ENCODE measurements at places on chromosomes 13 and 19.

DNA sequence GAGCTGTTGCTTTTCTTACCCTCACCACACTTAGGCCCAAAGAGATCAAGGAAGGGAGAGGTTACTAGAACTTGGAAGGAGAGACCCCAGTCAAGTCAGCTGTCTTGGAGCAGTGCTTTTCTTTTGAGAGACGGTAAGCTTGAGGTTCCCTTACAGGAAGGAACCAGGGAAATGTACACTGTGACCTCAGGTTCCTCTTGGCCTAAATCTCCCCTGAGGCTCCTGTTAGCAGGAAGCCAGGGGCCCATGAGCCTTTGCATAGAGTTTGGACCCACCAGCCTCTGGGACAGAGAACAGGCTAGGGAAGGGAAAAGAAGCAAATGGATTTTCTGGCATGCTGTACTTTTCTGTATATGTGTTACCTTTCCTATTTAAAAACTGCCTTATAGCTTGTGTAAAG is 5.9 kb upstream of the GPR18 start:
- no peak for DNase-seq
- peaks cover 9% of the 10 kb centered on the region for H3K36me3 ChIP-seq
- no peaks in the 10 kb centered on the region for H3K27me3 ChIP-seq
- peaks cover 2% of the 10 kb centered on the region for H3K4me1 ChIP-seq
- H3K27ac ChIP-seq = no peak overlapping the region
- no peak overlapping the region for H3K4me3 ChIP-seq

GRCh38 chr13:49450105-49450819 is 6.2 kb downstream of the SETDB2 start:
- no peak for DNase-seq
- no peak overlapping the region for H3K27ac ChIP-seq
- no peaks in the 10 kb centered on the region for H3K27me3 ChIP-seq

GRCh38 chr19:16095071-16095571 is 16.6 kb upstream of the RAB8A start:
- no peaks in the 10 kb centered on the region for H3K27me3 ChIP-seq
- H3K36me3 ChIP-seq = peaks cover 88% of the 10 kb centered on the region
- no peak overlapping the region for H3K27ac ChIP-seq
- H3K4me1 ChIP-seq = peaks cover 9% of the 10 kb centered on the region

GRCh38 chr19:37997911-37998344 is 90.9 kb downstream of the SIPA1L3 start:
- no peak overlapping the region for H3K27ac ChIP-seq
- H3K36me3 ChIP-seq = no peaks in the 10 kb centered on the region
- H3K4me3 ChIP-seq = no peak overlapping the region

DNA sequence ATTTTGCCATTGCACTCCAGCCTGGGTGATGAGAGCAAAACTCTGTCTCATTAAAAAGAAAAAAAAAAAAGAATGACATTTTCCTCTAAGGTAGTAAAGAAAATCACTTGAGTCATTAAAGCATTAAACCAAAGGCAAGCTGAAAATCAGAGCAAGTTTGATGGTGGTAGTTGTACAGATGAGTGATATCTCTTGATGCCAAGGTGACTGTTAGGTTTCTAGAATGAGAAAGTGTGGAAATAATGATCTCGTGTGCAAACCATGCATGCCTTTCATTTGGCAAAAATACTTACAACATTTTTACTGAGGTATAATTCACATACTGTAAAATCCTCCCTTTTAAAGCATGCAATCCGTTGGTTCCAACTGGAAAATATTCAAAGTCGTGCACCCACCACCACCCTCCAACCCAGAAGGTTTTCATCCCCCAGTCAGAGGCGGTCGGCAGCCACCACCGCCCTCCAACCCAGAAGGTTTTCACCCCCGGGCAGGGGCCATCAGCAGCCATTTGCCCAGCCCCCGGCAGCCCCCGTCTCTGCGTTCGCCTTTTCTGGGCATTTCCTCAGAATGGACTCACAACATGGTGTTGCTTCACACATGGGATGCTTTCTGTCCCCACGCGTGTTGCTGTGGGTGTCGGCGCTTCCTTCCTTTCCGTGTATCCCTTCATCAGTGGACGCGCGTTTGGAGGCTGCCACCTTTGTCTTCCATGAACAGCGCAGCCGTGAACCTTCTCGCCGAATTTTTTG is 90.2 kb downstream of the ATP11A start:
- no peak overlapping the region for H3K4me3 ChIP-seq
- H3K27ac ChIP-seq = no peak overlapping the region
- peaks cover 3% of the 10 kb centered on the region for H3K36me3 ChIP-seq

DNA sequence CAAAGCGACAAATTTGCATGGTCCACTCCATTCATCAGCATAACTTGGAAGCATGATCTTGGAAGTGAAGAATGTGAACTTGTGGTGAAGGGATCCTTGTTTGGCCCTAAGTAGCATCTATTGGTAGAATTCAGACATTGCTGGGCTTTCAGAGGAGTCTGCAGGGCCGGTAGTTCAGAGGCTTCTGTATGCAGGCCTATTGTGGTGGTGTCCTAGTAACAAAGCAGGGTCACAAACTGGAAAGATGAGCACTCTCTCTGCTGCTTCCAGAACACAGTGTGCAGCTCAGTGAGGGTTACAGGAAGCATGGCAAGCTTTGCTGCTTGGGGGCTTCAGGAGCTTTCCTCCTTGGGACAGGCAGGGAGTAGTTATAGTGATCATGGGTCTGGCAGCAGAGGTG is 206.0 kb downstream of the TDRD3 start:
- H3K36me3 ChIP-seq = no peaks in the 10 kb centered on the region
- no peaks in the 10 kb centered on the region for H3K4me1 ChIP-seq
- H3K4me3 ChIP-seq = no peak overlapping the region
- H3K27me3 ChIP-seq = no peaks in the 10 kb centered on the region

DNA sequence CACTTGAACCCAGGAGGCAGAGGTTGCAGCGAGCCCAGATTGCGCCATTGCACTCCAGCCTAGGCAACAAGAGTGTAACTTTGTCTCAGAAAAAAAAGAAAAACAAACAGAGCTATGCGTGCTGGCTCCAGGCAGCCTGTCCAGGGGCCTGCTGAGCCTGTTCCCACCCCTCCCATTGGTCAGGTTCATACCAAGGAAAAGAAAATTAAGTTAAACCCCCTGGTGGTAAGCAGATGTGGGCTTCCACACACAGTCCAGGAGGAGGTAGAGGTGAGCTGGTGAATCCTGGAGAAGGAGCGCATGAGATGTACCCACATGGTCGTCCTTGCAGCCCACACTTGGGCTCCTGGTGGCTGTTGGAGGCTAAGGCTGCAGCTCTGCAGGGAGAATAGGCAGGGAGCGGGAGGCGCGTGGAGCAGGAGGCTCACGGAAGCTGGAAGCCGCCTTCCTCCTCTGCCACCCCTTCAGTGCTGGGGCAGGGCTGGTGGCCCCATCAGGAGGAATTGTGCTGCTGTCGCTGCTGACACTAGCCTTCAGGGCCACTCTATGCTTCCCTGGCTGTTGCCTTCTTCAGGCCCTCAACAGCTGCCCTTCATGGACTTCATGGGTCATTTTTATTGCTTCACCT is 10.5 kb upstream of the CHAMP1 start:
- DNase-seq = no peak
- H3K27ac ChIP-seq = no peak overlapping the region
- peaks cover 72% of the 10 kb centered on the region for H3K36me3 ChIP-seq

- H3K27ac ChIP-seq = no peak overlapping the region
- DNase-seq = no peak
- H3K36me3 ChIP-seq = no peaks in the 10 kb centered on the region
- H3K4me1 ChIP-seq = no peaks in the 10 kb centered on the region
- no peaks in the 10 kb centered on the region for H3K27me3 ChIP-seq
Observed at GRCh38 chr19:8731428-8732169, 10.2 kb downstream of the OR2Z1 start.

- DNase-seq = no peak
- H3K27ac ChIP-seq = no peak overlapping the region
- H3K4me3 ChIP-seq = no peak overlapping the region
- no peaks in the 10 kb centered on the region for H3K36me3 ChIP-seq
- H3K4me1 ChIP-seq = peaks cover 20% of the 10 kb centered on the region
- H3K27me3 ChIP-seq = no peaks in the 10 kb centered on the region
Observed at GRCh38 chr13:109652531-109652930, 133.9 kb downstream of the IRS2 start.

- H3K27me3 ChIP-seq = no peaks in the 10 kb centered on the region
- peaks cover 32% of the 10 kb centered on the region for H3K4me1 ChIP-seq
- no peak for DNase-seq
- peaks cover 35% of the 10 kb centered on the region for H3K36me3 ChIP-seq
Observed at GRCh38 chr19:16397791-16398529, 73.3 kb downstream of the KLF2 start.

DNA sequence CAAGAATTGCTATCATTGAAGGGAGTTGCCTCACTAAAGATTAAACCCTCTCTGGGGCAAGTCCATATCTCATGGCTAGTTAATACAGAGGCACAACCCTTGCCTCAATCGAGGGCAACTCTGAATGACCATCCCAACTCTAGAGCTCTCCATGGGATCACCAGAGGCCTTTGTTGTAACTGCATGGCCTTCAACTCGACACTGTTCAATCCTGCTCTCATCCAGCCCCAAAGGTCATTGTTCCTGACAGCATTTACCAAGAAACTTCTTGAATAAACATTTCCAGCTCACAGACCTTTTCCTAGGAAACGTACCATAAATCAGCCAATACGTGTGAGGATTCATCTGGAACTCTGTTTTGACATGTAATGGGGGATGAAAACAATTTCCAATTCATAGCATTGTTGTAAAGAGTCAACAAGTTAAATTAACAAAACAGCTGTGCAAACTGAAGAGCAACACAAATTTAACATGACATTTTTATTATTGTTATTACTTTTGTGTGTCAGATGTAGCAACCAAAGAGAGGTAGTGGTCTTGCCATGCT is 452.7 kb downstream of the SUCLA2 start:
- no peaks in the 10 kb centered on the region for H3K27me3 ChIP-seq
- DNase-seq = no peak
- H3K4me3 ChIP-seq = no peak overlapping the region
- no peaks in the 10 kb centered on the region for H3K36me3 ChIP-seq
- peaks cover 9% of the 10 kb centered on the region for H3K4me1 ChIP-seq

DNA sequence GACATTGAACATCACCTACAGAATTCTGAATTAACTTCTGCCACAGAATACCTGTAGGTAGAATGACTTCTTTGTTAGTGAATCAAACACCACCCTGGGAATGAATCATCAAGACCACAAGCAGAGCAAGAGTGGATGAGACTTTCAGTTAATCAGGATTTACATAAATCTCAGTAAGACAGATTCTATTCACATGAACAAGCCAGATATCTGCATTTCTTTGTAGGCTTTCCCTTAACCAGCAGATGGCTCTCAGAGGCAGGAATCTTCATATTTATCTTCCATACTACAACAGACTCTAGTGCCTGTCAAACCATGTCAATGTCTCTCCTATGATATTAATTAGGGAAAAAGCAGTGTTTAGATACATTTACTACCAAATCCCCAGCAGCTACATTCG is 412.1 kb downstream of the KLF12 start:
- H3K4me3 ChIP-seq = no peak overlapping the region
- no peaks in the 10 kb centered on the region for H3K4me1 ChIP-seq
- H3K27ac ChIP-seq = no peak overlapping the region
- no peaks in the 10 kb centered on the region for H3K27me3 ChIP-seq
- no peak for DNase-seq
- H3K36me3 ChIP-seq = no peaks in the 10 kb centered on the region

DNA sequence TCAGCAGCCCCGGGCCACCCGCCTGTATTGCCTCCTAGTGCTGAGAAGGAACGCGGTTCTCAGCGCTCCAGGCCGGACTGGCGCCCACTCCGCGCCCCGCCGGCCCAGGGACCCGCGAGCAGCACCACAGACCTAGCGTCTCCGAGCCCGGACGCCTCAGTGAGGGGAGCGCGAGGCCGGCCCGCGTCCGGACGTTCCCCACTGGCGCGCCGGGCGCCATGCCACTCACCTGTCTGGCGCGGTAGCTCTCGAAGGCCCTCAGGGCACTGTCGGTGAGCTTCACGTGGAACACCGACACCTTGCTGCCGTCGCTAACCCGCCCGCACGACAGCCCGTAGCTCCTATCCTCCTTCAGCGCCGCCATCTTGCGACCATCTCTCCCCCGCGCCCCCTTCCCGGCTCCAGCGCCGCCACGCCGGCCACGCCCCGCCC is at the start of gene ELL:
Gene ELL (minus strand): TSS at position 379 of the 432 bp plus-strand sequence. CDS start 15 bp downstream, at position 364.
- peaks cover 36% of the 10 kb centered on the region for H3K4me1 ChIP-seq
- H3K27me3 ChIP-seq = no peaks in the 10 kb centered on the region
- no peaks in the 10 kb centered on the region for H3K36me3 ChIP-seq
- no peak for DNase-seq
- peak within 1 kb of the TSS; percentile 100 for H3K4me3 ChIP-seq

DNA sequence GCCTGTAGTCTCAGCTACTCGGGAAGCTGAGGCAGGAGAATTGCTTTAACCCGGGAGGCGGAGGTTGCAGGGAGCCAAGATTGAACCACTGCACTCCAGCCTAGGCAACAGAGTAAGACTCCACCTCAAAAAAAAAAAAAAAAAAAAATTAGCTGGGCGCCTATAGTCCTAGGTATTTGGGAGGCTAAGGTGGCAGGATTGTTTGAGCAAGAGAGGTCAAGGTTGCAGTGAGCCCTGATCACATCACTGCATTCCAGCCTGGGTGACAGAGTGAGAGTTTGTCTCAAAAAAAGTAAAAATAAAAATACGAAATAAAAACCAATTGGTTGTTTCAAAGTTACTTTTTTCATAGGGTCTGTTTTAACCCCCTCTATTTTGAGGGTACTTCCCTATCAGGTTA is 1.3 kb upstream of the LMNB2 start:
- H3K4me3 ChIP-seq = no peak overlapping the region
- no peaks in the 10 kb centered on the region for H3K36me3 ChIP-seq
- H3K27ac ChIP-seq = no peak overlapping the region
- no peak for DNase-seq
- peaks cover 32% of the 10 kb centered on the region for H3K4me1 ChIP-seq

- H3K27me3 ChIP-seq = no peaks in the 10 kb centered on the region
- H3K27ac ChIP-seq = no peak overlapping the region
- H3K4me3 ChIP-seq = no peak overlapping the region
- peaks cover 56% of the 10 kb centered on the region for H3K36me3 ChIP-seq
- DNase-seq = no peak
Observed at GRCh38 chr19:40081411-40081810, 9.3 kb downstream of the ZNF780A start.

DNA sequence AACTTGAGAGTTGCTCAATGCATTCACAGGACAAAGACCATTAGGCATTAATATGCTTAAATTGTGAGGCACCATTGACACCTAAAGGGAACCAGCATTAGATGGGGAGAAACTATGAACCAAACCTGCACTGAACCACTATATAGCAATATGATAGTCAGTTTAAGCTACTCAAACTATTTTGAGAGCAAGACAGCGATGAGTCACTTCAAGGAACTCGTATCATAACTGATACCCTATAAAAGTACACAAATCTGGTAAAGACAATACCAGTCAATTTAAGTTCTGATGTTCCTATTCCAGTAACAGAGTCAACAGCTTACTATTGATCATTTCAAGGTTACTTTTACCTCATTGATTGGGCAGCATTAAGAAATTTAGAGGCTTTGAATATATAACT is 151.3 kb upstream of the ATXN8OS start:
- H3K36me3 ChIP-seq = no peaks in the 10 kb centered on the region
- no peak for DNase-seq
- no peaks in the 10 kb centered on the region for H3K4me1 ChIP-seq
- H3K27ac ChIP-seq = no peak overlapping the region
- no peaks in the 10 kb centered on the region for H3K27me3 ChIP-seq

Measured in suprapubic skin (tissue), 4 donors.